ENCODE measurements at places on chromosomes 6 and 20.
A peak's percentile ranks its signal among the peaks of the same experiment; 100 is the strongest.

DNA sequence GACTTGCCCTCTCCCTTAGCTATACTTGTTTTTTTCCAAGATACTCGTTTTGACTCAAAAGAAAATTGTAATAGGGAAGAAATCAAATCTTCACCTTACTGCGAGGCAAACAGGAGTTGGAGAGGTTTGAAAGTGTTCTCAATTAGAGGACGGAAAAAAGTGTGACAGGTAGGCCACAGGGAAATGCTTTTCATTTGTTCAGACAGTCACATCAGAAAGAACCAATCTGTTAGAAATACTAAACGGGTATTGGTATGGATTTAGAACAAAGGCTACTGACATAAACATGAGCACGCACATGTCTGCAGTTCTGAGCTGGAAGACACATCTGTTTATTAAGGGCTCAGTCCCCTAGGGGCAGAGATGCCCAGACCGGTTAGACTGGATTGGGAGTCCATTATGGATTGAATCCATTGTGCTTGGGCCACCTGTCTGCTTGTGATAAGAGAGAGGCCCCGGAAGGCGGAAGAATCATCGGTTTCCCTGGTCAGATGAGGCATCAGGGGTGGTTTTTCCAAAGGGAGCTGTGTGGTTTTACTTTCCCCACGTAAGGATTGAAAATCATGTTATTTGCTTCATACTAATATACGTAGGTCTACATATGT lies 220.9 kb upstream of the MYLIP start:
- DNase-seq, result no peak

DNA sequence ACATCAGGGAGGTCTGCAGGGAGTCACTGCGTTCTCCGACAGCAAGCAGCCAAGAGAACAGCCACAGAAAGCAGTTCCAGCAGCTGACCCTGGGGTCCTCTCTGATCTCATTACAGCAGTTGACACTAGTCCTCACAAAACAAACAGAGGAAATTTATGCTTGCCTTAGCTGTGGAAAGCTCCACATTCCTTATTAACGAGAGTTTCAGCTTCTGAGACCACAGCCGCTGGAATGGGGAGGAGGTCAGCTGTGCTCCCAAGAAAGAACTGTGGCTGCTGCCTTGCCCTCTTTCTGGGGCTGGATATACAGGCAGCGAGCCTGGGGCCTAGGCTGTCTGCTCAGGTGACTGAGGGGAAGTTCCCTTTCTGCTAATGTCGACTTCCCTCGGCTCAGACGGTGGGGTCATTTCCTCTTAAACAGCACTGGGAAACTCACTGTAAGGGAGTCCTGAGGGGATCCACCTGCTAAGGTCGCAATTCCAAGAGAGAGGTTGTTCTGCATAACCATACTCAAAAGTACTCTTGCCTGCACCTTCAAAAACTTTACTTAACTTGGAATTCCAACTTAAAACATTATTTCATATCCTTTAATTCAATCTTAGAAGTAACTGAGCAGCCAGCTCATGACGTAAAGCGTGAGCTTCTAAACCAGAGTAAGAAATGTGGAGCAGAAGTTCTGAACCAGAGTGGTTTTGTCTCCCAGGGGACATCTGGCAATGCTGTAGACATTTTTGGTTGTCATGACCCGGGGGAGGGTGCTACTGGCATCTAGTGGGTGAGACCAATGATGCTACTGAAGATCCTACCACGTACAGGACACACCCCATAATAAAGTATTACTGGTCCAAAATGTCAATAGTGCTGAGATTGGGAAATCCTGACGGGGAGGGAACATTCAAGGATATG lies 80.3 kb downstream of the BACH2 start:
- DNase-seq, result peak; percentile 59

DNA sequence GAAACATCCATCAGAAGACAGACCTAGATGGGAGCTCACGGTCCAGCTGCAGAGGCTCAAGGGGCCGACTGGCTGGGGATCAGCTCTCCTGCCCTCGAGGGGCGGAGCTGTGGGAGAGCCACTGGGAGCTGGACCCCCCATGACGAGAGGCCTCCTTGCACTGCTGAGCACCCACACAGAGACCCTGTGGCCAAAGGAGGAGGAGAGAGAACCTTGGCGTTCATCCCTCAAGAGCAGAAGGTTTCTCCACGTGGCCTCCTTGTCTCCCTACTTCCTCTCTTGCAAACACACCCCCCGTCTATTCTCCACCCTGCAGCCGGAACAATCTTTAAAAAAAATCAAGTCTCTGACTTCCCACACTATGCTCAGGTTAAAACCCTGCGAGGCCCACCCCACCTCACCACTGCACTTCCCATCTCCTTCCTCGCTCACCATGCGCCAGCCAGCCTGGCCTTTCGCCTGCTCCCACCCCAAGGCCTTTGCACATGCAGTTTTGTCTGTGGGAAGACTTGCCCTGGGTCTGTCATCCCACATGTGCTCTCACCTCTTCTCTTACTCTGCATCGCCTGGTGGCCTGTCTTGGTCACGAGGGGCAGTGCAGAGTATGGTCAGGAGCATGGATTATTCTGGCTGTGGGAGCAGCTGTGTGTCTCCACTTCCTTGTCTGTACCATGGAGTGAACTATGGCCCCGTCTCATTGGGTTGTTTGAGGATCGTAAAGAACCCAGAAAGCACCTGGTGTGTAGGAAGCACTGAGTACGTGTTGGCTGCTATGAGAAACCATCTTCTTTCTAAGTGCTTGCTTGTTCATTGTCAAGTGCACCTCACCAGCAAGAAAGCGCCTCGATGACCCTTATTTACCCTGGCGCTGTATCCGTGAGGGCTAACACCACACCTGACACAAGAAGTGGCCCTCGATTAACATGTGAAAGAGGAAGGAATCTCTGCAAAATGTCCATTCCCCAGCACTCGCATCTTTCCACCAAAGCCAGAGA lies 32.9 kb downstream of the PMEPA1 start:
- DNase-seq, result no peak

GRCh38 chr6:96110878-96111277 lies 95.1 kb downstream of the FUT9 start:
- DNase-seq, result no peak

DNA sequence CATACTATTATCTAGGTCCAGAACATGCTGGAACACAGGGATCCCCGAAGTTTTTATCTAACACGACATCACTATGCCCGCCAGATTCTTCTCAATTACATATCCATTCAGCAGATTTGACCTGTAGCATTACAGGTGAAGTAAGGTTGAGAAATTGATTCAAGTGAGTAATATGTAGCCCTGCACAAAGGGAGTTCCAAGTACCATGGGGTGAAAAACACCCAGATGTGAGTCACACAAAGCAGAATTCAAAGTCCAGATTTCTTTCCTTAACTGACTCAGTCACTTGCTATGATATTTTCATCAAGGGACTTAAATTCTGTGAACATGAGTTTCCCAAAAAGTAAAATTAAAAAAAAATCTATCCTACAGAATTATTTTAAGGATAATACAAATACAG lies 655.4 kb upstream of the PTCHD4 start:
- DNase-seq, result no peak

DNA sequence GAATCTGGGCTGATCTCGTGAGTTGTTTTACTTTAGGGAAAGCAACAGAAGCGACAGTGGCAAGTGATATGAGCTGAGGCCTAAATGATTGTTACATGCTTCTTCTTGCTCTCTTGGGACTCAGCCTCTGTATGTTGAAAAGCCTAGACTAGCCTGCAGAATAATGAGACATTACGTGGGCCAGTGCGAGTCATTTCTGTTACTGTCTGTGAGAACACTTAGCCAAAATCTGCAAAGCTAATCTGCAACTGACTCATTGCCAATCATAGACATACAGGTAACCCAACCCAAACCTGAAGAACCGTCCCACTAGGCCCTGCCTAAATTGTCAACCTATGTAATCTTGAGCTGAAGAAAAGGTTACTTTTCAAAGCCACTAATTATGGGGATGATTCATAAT lies 77.4 kb upstream of the F13A1 start:
- no peak for DNase-seq

Data from activated CD8-positive, alpha-beta T cell treated with anti-CD3 and anti-CD28 coated beads, Interleukin-2, amount 10 ng/mL, durations not matched to agents 7 days and 5 days (primary cell).